NCI-H345 (cell line): ENCODE measurements at places on chromosomes 7 and 10.
A peak's percentile ranks its signal among the peaks of the same experiment; 100 is the strongest.

GRCh38 chr7:47601119-47601880, 19.4 kb upstream of the TNS3 start:
- no peak for DNase-seq

DNA sequence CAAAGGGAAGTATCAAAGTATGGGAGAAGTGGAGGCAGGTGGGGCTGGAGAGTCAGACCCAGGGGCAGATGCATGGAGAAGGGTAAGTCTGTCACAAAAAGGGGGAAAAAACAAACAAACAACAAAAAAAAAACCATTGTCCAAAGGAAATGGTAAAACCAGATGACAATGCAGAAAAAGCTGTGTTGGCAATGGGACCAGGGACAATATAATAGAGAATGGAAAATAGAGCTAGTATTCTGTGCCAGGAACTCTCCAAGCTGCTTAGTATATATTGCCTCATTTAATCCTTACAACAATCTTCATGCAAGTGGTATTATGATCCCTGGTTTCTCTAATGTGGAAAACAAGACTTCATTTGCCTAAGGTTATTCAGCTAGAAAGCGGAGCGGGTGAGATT, 13.1 kb upstream of the KDM7A start:
- no peak for DNase-seq

DNA sequence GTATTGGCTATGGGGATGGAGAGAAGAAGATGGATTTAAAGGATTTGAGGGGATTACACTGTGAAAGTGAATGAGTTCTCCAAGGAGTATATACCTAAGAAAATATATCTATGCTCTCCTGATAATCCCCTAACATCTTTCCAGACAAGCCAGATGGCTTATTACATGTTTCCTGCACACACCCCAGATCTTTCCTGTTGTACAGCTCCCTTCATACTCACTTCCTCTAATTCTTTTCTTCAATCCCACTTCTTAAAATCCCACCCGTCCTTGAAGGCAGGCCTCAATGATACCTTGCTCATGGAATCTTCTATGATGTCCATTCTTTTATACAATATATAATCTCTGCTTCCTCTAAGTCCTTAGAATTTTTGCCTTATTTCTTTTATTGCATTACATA, 317.2 kb upstream of the DGKB start:
- DNase-seq = no peak

DNA sequence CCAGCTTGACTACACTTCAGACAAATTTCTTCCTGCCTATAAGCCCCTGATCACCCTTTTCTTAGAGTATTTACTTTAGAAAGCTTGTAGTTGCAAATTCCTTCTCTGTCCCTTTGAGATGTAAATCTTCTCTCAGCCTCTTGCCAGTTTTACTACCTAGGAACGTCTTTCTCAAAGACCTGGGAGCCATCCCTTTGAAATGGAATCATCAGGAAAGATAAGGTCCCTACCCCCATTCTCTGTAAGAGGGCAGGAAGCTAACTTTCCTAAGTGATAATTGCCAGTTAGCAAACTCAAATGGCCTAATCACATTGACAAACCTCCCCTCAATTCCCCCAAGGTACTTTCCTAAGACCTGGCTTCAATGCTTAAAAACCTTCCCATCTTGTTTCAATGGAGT, 304.5 kb downstream of the MDFIC start:
- DNase-seq = no peak

DNA sequence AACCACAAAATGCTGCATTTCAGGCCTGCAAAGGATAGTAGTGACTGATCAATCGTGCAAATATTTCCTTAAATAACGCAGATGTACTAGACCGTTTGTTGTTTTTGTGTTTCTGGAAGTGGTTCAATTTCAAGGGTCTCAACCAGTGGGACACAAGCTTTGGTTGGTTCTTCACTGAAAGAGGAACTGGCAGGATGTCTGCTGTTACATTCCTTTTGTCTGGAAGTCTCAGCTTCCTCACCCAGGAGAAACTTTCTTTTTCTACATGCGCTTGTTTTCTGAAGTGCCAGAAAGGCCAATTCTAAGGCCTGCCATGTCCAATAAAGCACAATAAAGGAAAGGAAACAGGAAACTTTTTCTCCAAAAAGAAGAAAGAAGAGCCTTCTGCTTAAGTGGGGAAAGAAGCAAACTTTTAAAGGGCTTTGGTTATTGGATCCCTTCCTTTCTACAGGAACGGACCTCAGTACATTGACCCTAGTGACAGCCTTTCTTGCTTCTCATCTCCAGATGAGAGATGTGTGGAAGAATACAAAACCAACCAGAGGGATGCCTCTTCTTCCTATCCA, 4.1 kb downstream of the DKK1 start:
- DNase-seq = no peak

GRCh38 chr7:98774884-98775283, 94.9 kb downstream of the TMEM130 start:
- DNase-seq = no peak

- no peak for DNase-seq
Measured at GRCh38 chr7:30460246-30460633, 18.3 kb downstream of the NOD1 start.

- peak; percentile 47 for DNase-seq
Measured at GRCh38 chr10:96513305-96513697, 425 bp downstream of the TLL2 start.
